Cortex of kidney (tissue), 1 donor: ENCODE measurements at places on chromosomes 5 and 9.

DNA sequence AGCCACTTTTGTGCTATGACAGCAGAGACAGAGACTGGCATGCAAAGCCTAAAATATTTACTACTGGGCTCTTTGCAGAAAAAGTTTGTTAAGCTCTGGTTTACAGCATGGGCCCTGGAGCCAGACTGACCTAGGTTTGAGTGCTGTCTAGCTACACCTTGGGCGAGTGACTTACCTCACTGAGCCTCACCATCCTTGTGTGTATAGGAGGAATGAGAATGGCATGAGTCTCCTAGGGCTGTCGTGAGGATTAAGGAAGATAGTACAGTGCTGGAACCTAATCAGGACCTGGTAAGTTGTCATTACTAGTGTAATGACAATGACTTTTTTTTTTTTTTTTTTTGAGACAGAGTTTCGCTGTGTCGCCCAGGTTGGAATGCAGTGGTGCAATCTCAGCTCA lies 65.2 kb downstream of the MSX2 start:
- no peak for DNase-seq

GRCh38 chr5:62538017-62538942 lies 40.3 kb upstream of the LRRC70 start:
- no peak for DNase-seq

DNA sequence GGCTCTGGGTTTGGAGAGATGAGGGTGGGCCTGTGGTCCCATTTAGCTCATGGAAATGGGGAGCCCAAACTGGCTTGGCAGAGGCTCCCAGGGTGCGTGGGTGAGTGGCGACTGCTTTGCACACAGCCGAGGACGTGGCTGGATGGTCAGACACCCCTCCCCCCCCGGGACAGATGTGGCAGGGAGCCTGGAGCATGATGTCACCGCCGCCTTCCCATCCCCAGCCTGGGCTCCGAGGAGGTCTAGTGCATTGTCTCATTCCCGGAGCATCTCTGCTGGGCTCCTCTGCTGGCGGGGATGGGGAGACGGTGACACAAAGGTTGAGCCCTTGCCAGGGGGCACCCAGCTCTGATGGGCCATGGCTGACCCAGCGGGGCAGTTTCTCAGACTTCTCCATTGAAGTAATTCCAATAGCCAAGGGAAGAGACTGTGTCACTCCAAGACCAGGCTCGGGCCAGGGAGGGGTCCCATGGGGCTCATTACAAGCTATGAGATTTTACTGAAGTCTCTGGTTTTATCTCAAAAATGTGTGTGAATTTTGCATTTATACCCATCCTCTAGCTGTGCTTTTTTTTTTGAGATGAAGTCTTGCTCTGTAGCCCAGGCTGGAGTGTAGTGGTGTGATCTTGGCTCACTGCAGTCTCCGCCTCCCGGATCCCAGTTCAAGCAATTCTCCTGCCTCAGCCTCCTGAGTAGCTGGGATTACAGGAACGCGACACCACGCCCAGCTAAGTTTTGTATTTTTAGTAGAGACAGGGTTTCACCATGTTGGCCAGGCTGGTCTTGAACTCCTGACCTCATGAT lies 36.1 kb downstream of the HMCN2 start:
- no peak for DNase-seq

- DNase-seq, result no peak
Observed at GRCh38 chr5:39427229-39427628, 2.4 kb upstream of the DAB2 start.

GRCh38 chr5:176352116-176352878 lies 9.3 kb downstream of the KIAA1191 start:
- DNase-seq, result no peak

- no peak for DNase-seq
Observed at GRCh38 chr9:106772523-106773290, 90.3 kb upstream of the ZNF462 start.

- no peak for DNase-seq
Observed at GRCh38 chr9:128894764-128895163, 12.8 kb downstream of the LRRC8A start.

GRCh38 chr5:175517824-175518450 lies 39.6 kb downstream of the SFXN1 start:
- no peak for DNase-seq

GRCh38 chr9:14326264-14326826 lies 12.4 kb upstream of the NFIB start:
- no peak for DNase-seq

- no peak for DNase-seq
Observed at GRCh38 chr5:148924817-148925216, 98.4 kb downstream of the ADRB2 start.

- DNase-seq, result no peak
Observed at GRCh38 chr9:121048618-121049017, 1.5 kb downstream of the C5 start.

- DNase-seq, result no peak
Observed at GRCh38 chr9:37760416-37761161, 7.0 kb downstream of the TRMT10B start.

GRCh38 chr5:178526773-178527457 lies 63.3 kb downstream of the COL23A1 start:
- DNase-seq, result no peak

DNA sequence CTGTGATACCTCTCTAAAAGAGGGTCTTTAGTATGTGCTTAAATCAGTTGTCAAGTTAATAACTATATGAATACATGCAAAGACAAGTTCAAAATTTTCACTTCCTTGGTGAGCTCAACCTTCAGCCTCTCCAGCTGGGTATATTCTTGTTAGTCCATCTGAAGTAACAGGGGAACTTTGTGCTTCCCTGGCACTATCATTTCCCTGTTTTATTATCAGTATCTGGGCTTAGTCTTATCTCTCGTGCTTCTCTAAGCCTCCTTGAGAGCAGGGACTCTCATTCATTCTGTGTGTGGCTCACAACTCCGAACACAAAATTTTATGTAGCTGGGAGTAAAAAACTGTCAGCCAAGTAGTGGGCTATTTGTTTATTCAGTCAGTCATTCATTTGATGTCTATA lies 175.9 kb upstream of the MAP3K1 start:
- no peak for DNase-seq

GRCh38 chr5:96043446-96043845 lies 81.8 kb upstream of the ELL2 start:
- no peak for DNase-seq

- no peak for DNase-seq
Observed at GRCh38 chr5:57249265-57249874, 75.5 kb downstream of the GPBP1 start.

DNA sequence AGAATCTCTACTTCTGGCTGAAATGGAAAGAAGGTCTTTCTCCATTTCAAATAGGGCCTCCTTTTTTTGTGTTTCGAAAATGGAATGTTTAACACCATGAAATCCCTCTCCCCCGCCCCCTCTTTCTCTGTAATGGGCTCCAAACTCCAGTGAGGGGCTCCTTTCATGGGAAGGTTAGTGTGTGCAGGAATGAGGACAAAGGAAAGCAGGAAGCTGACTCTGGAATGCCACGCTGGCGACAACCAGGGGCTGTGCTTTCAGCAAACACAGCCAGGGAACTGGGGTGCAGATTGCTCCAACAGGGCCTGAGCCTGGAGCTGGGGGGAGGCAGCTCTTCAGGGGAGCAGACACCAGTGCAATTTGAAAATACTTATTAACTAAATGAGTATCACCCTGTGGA lies 82.8 kb downstream of the CRB2 start:
- DNase-seq, result no peak

DNA sequence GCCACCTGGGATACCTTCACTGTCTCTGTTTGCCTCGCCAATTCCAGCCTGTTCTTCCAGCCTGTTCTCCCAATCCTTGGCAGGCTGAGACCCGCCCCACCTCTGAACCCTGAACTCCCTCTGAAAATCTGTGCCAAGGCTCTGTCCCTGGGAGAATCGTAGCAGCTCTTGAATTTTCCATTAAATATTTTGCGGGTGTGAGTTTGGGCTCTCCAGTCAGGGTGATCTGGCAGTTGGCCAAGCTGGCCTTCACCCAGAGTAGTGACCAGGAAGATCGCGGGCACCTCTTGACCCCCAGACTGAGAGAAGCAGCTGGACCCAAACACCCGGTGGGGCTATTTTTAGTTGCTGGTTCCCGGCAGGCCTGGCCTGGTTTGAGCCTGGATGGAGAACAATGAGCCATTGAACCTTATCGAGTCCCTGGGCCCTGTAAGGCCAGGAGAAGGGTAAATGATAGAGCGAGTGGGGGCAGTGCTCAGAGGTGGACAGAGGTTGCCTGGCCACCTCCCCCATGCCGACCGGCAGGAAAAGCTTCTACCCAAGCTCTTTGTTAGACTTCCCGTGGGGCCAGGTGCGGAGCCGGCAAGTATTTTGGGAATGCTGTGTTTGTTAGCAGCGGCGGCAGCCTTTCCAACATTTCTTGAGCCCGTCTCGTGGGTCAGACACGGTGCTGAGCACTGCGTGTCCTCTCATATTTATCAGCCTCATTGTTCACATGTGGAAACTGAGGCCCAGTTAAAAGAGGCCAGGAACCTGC lies 146.2 kb downstream of the RGS3 start:
- no peak for DNase-seq

GRCh38 chr9:36960575-36960955 lies 73.5 kb downstream of the PAX5 start:
- no peak for DNase-seq

GRCh38 chr9:36961561-36962325 lies 72.3 kb downstream of the PAX5 start:
- DNase-seq, result no peak

DNA sequence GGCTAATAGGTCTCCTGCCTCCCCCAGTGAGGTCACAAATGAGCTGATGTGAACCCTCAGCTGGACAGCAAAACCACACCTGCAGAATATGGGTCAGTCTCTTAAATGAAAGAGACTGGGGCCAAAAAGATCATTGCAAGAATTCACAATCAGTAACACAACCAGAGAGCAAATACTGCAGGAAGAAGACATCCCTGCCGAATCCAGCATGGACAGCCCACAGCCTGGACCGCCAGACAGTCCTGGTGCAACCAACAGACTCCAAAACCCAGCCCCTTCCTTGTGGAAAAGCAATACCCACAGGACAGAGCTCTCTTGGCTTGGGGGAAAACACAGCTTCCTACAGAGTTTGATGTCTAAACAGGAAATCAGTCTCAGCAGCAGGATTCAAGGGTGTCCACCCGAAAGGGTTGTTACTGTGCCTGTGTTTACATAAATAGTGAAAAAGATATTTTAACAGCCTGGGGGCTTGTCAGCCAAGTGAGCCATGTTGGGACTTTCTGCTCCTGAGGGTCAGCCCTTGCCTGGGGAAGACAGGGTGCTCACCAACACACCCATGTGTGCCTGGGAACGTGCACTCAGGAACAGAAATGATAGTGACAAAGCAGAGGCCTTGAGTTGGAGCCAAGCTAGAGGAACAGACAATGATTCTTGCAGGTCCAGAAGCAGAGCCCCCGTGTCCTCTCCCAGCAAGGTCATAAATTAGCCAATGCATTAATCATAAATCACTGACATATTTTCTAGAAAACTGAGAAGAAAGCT lies 106.2 kb downstream of the SEMA5A start:
- DNase-seq, result no peak

GRCh38 chr5:1435369-1435768 lies 9.9 kb downstream of the SLC6A3 start:
- no peak for DNase-seq

DNA sequence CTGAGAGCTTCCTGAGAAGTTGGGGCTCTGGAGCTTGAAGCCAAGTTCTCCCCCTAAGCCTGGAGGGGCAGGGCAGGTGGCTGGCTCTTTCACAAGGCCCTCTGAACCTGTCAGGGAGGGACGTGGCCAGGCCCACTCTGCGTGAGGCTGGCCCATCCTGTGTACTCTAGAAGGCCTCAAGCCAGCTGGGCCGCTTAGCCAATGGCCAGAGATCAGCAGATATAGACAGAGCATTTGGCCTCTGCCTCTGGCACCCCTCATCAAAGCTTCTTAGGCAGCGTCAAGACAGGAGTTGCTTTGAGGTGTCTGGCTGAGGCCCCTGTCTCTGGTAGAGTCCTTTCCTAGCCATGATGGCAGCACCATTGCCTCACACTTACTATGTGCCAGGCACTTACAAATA lies 105.6 kb downstream of the FGF18 start:
- DNase-seq, result no peak

DNA sequence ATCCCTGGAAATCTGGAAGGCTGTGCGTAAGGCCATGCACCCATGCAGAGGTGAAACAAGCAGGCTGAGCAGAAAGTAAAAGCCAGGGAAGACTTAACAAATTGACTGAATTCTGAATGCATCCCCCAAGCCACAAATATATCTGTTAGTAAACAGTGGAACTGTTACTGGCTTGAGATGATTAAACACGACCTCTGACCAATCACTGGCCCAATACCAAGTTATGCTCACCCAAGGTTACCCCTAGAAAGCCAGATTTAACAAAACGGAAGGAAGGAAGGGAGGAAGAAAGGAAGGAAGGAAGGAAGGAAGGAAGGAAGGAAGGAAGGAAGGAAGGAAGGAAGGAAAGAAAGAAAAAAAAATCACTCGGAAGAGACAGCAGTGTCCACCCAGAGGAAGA lies 215.8 kb upstream of the CCNG1 start:
- DNase-seq, result no peak

DNA sequence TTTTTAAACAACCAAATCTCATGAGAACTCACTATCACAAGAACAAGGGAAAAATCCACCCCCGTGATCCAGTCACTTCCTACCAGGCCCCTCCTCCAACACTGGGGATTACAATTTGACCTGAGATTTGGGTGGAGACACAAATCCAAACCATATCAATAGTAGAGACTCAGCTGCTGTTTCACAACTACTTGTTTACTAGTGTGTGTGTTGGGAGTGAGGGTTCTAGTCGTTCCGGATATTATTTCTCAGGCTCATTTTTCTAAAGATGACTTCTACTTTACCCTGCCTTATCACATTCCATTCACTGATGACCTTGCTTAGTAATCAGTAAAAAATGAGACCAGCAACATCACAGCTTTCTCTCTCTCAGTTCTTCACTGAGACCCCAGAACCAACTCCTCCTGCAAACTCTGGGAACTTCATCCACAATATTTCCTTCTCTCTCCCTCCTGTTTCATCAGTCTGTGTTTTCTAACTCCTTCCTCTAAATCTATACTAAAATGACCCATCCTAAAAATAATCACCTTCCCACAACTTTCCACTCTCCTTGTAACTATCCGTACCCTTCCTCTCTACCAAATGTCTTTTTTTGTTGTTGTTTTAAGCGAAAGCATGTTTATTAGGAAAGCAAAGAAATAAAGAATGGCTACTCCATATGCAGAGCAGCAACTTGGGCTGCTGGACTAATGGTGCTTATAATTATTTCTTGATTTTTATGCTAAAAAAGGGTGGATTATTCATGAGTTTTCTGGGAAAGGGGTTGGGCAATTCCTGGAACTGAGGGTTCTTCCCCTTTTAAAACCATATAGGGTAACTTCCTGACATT lies 121.5 kb upstream of the SPRY4 start:
- DNase-seq, result no peak

DNA sequence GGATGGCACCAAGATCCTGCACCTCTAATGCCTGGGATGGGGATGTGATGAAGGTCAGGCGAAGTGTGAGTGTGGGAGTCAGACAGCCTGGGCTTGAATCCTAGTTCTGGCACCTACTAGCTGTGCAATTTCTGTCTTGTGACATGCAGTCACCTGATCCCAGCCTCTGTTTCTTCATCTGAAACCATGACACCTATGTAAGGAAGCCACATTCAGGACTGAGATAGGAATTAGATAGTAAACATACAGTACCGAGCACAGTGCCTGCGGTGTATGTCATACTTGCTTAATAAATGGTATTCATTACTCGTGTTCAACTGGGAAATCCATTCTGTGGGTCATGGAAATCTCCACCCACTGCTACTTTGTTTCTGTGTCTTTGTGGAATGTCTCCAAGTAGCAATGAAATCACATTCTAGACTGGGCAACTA lies 140.6 kb upstream of the STC2 start:
- DNase-seq, result no peak
